Germinal center (tissue), 1 donor: ENCODE measurements at places on chromosomes 13 and 19.

GRCh38 chr13:32468502-32469142 is 40.7 kb upstream of the N4BP2L1 start:
- DNase-seq, result no peak

DNA sequence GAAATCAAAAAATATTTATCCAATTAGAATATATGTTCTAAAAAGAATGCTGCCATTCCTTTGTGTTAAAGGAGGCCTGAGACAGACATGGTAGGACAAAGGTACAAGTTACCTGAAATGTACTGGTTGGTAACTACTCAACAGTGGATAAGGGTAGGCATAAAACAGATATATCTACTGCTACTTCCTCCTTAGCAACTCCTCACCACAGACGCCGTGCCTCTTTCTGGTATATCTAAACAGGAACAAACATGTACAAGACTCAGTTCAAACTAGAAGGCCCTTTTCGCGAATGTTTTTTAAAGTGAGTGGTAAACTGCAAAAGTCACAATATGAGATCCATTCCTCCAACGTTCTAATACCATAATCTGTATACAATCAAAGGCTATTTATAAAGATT is 86.9 kb downstream of the TBC1D4 start:
- peak; percentile 40 for DNase-seq

- no peak for DNase-seq
Measured at GRCh38 chr19:28358633-28359032, 854.3 kb downstream of the UQCRFS1 start.

- no peak for DNase-seq
Measured at GRCh38 chr13:95607366-95607765, 37.1 kb downstream of the DZIP1 start.
